ENCODE measurements at places on chromosomes 1 and 21.

DNA sequence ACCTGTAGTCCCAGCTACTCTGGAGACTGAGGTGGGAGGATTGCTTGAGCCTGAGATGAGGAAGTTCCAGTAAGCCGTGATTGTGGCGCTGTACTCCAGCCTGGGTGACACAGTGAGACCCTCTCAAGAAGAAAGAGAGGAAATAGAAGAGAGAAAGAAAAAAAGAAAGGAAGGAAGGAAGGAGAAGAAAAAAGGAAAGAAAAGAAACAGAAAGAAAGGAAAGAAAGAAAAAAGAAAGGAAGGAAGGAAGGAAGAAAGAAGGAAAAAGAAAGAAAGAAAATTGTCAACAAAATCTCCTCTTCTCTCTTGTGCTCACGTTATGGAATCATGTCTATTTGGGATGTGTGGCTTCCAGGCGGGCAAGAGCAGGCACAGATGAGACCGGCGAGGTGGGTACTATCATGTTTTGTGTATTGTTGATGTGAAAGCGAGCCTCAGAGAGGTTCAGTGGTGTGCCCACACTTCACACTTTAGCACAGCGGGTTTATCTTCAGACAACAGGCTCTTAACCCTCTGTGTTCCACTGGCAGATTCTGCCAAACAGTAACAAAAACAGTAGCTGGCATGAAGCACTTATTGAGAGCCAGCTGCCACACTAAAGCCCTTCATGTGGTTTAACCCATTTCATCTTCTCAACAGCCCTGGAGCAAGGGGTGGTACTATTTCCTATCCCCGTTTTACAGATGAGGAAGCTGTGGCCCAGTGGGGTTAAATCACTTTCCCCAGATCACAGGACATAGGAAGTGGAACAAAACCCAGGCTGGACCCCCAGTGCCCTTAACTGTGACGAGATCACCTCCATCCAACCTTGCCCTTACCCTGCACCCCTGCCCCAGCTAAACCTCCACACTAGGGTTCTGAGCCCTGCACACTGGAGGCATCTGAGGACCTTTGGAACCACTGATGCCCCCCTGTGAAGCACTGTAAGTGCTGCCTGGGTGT is 94.7 kb upstream of the TARDBP start:
- no peak for DNase-seq

DNA sequence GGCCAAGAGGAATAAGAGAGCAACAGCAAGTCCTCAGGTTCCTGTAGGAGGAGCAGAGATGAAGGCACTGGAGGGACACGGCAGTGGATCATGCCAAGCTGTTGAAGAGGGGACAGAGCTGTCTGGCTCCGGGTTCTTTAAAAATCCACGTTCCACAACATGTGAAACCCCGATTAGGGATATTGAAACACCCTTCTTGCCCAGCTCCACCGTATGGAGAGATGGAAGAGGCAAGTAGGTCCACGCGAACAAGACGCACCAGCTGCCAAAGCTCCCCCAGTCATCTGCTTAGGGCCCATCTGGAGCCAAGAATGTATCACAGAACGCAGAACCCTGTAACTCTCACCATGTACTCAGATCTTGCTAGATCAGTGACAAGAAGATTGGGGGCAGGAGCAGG is 3.9 kb downstream of the C1orf198 start:
- DNase-seq, result no peak

GRCh38 chr1:216580538-216581057 is 142.6 kb downstream of the ESRRG start:
- DNase-seq, result no peak

DNA sequence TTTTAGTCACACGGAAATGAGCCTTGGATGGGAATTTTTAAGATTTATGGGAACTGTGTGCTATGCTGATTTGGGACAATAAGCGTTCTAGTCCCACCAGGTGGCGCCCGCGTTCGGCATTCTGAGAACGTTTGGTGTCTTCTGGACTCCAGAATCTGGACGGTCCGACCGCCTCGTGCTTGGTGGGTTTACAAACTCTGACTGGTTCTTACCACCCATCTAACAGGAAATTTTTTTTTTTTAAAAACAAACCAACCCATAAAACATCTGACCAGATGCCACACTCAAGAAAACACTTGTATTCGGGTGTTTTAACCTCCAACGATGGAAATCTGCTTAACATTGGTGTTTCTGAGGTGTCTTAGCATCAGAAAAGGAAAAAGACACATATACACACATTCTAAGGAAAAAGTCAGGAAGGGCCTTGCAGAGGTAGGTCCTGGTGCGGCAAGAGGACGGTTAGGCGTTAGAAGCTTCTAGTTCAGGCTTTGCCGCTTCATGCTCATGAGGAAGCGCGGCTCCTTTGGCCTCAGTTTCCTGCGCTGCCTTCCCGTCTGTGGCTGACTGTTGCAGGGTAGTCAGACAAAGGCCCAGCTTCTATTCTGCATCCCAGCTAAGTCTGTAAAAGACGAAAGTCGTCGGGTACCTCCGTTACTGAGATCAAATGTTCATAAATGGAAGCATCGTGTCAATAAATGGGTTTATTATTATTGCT is 814 bp upstream of the DYRK3 start:
- DNase-seq, result peak; percentile 50

- DNase-seq, result no peak
Observed at GRCh38 chr1:57686306-57686705, 262.4 kb upstream of the DAB1 start.

- DNase-seq, result no peak
Observed at GRCh38 chr21:25938658-25939395, 204.1 kb downstream of the GABPA start.

DNA sequence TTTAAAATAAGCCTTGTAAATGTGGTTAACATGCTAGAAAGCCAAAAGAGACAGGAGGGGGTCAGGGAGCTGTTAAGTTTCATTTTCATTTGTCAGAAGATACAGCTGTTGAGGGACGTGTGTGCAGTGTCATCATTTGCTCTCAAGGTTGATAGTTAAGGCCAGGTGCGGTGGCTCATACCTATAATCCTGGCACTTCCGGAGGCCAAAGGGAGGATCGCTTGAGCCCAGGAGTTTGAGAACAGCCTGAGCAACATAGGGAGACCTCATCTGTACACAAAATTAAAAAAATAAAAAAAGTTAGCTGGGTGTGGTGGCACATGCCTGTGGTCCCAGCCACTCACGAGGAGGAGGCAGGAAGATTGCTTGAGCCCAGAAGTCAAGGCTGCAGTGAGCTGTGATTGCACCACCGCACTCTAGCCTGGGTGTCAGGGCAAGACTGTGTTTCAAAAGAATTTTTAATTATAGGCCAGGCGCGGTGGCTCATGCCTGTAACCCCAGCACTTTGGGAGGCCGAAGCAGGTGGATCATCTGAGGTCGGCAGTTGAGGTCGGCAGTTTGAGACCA is 22.7 kb downstream of the ZBTB8OS start:
- no peak for DNase-seq

DNA sequence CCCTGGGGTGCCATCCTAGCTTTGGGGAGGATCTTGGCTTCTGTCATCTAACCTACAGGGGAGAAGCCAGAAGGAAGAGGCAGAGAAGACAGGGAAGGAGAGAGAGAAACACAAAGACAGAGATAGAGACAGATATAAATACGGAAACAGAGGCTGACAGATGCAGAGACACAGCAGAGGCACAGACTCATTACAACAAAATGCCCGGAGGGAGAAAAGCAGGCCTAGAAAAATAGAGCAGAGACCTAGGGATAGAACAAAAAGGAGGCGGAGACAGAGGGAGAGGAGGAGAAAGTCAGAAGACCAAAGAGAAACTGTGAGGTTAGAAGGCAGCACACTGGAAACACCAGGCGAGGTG is 1.9 kb downstream of the PEAR1 start:
- no peak for DNase-seq

DNA sequence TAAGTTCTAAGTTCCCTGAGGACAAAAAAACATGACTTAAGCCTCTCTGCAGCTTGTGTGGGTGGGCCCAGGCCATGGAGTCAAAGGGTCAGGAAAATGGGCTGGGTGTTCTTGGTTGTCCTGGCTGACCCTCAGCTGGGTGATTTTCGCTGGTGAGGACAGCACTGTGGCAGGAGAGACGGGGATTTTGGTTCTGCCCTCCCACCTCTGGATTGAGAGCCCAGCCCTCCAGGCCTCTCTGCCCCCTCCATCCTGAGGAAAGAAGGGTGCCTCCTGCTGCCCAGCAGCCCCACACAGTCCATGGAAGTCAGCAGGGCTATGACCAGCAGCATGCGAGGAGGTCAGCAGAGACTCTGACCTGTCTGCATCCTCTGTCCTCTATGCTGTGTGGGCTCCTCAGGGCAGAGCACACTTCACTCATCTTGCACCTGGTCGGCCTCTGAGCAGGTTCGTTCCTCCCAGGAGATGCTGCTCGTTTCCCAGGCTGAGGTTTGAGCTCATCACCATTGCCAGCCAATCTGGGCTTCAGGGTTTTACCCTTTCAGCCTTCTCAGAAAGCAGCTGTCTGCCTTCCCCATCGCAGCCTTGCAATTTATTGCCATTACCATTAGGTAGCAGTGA is 26.5 kb downstream of the PHGDH start:
- DNase-seq, result no peak

DNA sequence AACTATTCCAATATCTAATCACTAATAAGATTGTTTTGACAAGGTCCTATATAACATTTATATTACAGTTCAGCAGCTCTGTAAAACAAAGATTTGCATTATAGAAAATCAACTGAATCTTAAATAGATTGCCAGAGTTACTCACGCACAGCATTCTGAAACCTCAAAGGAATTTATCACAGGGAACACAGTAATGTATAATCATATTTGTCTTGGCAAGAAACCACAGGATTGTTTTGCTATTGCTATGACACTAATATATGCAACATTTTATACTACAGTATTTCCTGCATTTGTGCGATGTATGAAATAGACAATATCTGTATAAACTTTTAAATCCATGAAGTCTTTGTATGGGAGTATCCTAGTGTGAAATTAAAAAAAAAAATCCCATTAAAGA is 101.4 kb downstream of the PLPPR5 start:
- no peak for DNase-seq

GRCh38 chr1:241063276-241063675 is 293.7 kb downstream of the RGS7 start:
- DNase-seq, result no peak

DNA sequence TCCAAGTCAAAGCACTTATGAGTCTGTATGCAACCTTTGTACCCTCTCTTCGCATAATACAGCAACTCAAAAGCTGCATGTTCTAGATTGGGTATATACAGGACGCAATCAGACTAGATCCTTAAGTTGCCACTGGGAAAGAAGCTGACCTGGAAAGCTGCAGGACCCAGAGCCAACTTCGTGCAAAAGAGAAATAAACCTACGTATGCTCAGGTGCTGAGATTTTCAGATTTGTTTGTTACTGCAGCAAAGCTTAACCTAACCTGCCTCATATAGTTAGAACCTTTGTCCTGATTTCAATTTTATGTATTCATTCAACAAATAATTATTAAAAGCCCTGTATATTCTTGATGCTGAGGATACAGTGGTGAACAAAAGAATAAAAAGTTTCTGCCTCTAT is 139.7 kb downstream of the SLC30A10 start:
- DNase-seq, result no peak

- no peak for DNase-seq
Observed at GRCh38 chr1:225114354-225114990, 185.0 kb downstream of the DNAH14 start.

GRCh38 chr1:237998581-237998980 is 107.9 kb upstream of the ZP4 start:
- DNase-seq, result no peak

GRCh38 chr1:95386371-95386770 is 152.4 kb downstream of the RWDD3 start:
- DNase-seq, result no peak

- DNase-seq, result no peak
Observed at GRCh38 chr1:32337855-32338636, 2.0 kb upstream of the MARCKSL1 start.

GRCh38 chr1:19439464-19440171 is 45.7 kb downstream of the CAPZB start:
- DNase-seq, result no peak

DNA sequence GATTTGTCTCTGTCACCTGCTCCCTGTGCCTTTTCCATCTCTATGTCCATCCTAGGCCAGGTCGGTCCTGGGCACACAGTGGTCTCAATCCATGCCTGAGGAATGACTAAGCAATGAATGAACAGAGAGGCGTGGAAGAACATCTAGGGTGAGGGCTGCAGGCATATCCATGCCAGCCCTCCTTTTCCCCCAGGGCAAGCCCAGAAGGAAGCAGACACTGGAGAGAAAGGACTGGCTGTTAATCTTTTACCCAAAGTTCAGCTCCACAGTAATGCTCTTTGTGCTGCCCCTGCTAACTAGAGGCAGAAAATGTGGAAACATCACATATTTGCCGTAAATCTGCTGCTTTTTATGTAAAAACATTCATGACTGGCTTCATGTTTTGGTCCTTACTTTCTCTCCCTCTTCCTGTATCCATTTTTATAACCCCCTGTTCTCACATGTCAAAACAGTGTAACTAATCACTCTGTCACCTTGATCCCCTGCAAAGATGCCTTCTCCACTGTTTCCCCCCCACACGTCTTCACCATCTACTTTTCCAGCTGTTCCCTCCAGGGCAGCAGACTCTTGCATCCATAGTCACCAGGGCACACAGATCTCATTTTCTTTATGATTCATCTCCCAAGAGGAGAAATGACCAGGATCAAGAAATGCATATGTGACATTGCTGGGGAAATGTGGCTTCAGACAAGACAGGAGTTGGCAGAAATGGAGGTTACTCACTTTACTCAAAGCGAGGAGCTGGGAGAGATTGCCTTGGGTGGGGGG is 166.4 kb upstream of the PROX1 start:
- DNase-seq, result no peak
